ENCODE measurements at places on chromosomes 16 and 17.
A peak's percentile ranks its signal among the peaks of the same experiment; 100 is the strongest.

DNA sequence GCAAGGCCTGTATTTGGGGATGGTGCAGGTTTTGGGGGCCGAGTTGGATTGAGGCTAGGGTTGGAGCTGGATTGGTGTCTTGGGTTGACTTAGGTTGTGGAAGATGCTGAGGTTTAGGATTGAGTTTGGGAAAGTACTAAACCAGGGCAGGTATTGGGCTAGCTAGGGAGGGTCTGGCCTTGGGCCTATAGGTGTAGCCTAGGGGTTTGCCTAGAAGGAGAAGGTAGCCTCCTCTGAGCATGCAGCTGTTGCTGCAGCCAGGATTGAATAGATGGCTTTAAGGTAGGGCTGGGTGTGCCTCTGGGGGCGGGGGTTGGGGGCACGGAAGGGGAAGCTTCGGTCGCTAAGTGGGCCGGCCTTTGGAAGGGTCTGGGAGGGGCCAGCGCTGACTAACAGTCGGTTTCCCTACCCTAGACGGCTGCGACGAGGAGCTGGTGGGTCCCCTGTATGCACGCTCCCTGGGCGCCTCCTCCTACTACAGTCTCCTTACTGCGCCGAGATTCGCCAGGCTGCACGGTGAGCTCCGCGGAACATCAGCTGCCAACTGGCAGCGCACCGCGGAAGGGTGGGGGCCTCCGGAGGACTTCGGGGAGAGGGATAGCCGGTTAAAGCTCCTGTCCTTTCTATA lies 1.2 kb downstream of the CNTNAP1 start:
- no peaks in the 10 kb centered on the region for H3K36me3 ChIP-seq
- H3K4me1 ChIP-seq, result peaks cover 47% of the 10 kb centered on the region
- no peak overlapping the region for H3K27ac ChIP-seq

DNA sequence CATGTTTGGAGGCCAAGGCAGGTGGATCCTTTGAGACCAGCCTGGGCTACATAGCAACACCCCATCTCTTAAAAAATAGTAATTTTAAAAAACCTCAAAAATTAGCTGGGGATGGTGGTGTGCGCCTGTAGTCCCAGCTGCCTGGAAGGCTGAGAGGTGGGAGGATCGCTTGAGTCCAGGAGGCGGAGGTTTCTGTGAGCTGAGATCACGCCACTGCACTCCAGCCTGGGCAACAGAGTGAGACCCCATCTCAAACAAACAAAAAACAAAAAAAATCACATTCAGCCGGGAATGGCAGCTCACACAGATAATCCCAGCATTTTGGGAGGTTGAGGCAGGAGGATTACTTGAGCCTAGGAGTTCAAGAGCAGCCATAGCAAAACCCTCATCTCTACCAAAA lies 16.4 kb upstream of the YWHAE start:
- H3K4me1 ChIP-seq, result peaks cover 3% of the 10 kb centered on the region
- H3K36me3 ChIP-seq, result peaks cover 1% of the 10 kb centered on the region
- no peaks in the 10 kb centered on the region for H3K27me3 ChIP-seq
- DNase-seq, result no peak
- no peak overlapping the region for H3K27ac ChIP-seq

DNA sequence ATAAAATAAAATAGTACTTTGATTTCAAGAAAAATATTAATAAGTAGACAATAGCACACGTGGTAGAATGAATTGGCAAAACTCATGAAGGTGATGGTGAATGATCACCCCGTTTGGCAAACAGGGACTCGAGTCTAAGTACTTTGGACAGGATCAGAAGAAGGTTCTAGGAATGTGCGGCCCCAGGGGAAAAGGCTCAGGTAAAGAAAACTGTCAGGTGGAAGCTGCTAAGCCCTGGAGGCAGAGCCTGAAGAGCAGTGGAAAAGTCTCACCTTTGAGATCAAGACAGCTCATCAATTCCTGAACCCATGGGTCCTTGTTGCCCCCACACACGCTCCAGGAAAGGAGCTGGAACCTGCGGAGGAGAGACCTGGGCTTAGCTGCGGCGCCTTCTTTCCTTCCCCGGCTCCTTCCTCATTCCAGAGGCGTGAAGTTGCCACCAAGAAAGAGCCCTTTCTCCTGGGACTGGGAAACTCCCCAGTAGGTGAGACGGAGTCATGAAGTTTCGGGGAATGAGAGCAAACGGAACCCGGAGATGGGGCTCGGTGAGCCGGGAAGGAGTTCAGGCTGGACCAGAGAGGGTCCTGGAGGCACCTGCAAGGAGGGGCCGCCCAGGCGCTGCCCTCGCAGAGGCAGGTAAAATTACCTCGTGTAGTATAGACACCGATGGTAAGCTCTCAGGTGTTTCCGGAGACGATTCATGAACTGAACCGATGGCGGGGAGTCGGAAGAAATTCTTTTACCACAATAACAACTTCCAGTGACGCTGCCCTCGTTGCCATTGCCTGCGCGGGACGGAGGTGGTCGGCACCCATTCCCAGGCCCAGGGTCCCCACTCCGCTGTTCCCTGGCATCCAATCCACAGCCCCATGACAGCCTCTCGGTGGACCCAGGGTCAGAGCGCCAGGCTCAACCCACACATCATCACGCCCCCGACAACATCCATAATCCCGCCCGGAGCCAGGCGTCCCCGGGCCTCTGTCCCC lies 1.2 kb upstream of the ZMYND15 start:
- H3K4me3 ChIP-seq, result peak overlapping the region; percentile 83
- H3K27ac ChIP-seq, result peak overlapping the region; percentile 92
- no peaks in the 10 kb centered on the region for H3K36me3 ChIP-seq
- peaks cover 13% of the 10 kb centered on the region for H3K27me3 ChIP-seq
- peaks cover 22% of the 10 kb centered on the region for H3K4me1 ChIP-seq

- H3K27me3 ChIP-seq, result no peaks in the 10 kb centered on the region
- H3K27ac ChIP-seq, result no peak overlapping the region
- H3K4me3 ChIP-seq, result no peak overlapping the region
- no peak for DNase-seq
Measured at GRCh38 chr17:73265646-73266640, 4.3 kb upstream of the CPSF4L start.

DNA sequence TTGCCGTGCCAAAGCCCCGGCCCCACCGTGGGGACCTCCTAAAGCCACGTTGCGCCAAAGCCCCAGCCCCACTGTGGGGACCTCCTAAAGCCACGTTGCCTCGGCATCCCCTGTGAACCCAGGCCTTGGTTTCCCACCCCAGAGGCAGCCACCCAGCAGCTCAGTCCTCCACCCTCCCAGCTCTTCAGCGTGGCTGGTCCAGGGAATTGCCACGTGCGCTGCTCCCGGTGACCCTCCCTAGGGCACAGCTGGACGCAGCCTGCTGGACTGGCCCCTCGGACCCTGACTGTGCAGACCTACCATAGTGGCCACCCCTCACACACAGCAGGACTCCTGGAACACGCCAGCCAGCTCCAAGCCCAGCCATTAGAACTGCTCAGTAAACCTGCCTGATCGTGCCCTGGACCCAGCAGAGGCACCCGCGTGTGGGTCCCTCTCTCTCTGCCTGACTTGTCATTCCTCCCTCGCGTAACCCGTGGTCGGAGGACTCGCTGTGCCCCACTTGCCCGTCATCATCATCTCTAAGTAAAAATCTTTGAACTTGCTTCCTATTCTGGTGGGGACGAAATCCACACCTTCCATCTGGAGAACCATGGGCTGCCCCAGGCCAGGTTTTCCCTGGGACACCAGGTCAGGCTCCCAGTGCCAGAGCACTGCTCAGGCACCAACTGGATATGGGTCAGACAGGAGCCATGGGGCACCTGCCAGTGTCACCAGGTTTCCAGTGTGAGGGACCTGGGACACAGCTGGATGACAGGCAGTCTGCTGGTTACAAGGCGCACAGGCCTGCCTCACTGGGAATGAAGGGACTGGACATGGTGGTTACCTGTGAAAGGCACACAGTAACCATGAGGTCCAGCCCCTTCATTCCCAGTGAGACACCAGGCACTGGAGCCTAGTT lies 5.6 kb downstream of the CIAO3 start:
- DNase-seq, result no peak
- H3K27ac ChIP-seq, result peak overlapping the region; percentile 56
- no peaks in the 10 kb centered on the region for H3K4me1 ChIP-seq
- H3K36me3 ChIP-seq, result peaks cover 2% of the 10 kb centered on the region

GRCh38 chr16:85055493-85056210 lies 28.1 kb downstream of the KIAA0513 start:
- peak; percentile 59 for DNase-seq
- peak overlapping the region; percentile 98 for H3K27ac ChIP-seq
- peak overlapping the region; percentile 82 for H3K4me3 ChIP-seq
- peaks cover 3% of the 10 kb centered on the region for H3K36me3 ChIP-seq
- no peaks in the 10 kb centered on the region for H3K27me3 ChIP-seq
